ENCODE measurements at places on chromosomes 3 and 15.

DNA sequence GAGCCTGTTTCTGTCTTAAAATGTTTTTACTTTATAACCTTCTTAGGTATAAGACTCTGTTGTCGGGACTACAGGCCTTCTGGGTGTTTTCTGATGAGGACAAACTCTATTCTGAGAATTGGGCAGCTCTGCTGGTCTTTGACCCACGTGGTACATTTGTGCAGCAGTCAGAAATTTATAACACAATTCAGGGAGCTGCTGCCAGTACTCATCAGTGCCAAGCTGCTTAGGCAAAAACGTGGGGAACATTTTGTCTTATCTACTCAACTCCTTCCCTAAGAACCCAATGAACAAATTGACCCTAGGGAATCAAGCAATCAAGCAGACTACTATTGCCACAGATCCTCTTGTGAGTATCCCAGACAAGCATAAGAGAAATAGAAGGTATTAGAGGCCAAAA lies 180.7 kb upstream of the PDZRN3 start:
- DNase-seq = no peak

- DNase-seq = no peak
Observed at GRCh38 chr3:131630807-131631206, 128.0 kb upstream of the MRPL3 start.

DNA sequence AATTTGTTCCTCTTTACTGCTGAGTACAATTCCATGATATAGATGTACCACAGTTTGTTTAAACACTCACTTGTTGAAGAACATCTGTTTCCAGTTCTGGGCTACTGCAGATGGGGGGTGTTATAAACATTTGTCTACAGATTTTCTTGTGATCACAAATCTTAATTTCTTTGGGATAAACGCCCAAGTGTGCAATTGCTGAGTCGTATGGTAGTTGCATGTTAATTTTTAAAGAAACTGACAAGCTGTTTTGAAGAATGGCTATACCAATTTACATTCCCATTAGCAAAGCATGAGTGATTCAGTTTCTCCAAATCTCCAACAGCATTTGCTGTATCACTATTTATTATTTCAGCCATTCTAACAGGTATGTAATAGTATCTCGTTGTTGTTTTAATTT lies 242.0 kb upstream of the MRPL3 start:
- DNase-seq = no peak

GRCh38 chr3:106103383-106103782 lies 234.6 kb upstream of the CBLB start:
- no peak for DNase-seq

GRCh38 chr3:174310475-174310983 lies 548.6 kb upstream of the NAALADL2 start:
- no peak for DNase-seq

DNA sequence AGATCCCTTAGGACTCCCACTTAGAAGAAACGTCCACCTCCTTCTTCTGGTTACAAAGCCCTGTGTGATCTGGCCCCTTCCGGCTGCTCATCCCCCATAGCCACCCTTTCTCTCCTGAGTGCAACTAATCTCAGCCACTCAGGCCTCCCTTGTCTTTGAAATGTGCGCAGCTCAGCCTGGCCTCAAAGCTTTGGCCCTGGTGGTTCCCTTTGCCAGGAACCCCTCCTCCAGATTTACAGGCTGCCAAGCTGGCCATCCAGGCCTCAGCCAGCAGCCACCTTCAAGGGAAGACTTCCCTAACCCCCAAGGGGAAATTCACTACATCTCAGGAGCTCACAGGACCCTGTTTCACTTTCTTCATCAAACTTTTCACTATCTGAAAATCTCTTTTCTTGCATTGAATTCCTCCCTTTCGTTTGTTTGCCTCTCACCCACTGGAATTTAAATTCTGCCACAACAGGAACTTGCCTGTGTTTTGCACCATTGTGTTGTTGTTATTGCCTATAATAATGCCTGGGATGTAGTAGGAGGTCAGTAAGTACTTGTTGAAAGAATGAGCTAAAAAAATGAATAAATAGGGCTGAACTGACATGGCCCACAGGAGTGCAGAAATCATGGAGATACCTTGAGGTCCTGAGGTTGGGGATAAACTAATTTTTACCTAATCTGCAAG lies 109.5 kb upstream of the PFN2 start:
- DNase-seq = no peak

DNA sequence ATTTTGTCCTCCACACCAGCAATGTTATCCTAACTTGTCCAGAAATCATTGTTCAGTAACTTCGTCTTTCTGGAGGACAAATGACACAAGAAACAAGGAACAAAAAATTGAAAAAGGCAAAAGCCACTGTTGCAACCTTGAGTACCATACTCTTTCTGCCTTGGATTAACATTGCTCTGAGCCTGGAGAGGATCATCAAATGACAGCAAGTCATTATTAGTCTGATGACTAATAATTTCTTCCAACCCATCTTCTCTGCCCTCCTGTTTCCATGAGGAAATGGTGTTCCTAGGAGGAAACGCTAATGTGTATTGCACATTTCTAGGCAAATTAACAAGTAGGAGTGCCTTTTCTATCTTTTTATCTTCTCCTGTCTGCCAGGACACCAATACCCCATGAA lies 153.9 kb downstream of the PCCB start:
- DNase-seq = no peak

DNA sequence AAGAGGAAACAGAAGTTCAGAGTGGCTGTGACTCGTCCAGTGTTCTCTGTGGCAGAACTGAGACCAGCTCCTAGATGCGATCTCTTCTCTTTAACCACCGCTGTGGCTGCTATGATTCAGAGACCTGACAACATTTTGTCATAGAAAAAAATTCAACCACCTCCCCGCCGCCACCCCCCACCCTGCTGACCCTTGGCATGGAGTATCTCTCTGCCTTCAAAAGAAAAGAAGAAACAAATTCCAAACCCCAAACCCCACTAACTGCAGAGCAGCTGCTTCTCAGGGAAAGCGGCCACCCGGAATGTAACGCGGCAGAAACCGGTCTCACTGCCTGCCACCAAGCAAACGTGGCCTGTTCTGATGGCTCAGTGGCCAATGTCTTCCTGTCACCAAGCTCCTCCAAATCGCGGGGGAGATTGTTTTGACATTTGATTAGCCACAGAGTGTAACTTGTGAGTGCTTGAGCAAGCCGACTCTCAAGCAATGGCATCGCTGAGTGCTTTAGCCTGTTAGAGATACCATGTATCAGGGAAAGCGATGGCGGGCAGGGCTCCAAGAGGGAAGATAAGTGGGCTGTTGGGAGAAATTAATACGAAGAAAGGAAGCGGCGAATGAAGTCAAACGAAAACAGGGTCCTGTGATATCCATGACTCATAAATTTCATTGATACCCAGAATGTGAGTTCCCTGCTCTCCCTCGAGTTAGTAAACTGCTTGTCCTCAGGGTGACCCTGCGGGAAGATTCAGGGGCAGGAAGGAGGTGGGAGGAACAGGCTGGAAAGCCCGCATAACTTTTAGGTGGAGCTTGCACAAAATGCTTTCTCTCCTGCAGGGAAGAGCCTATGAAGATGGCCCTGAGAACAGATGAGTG lies 44.8 kb upstream of the TLE3 start:
- DNase-seq = peak; percentile 57

GRCh38 chr3:167406876-167407492 lies 26.9 kb upstream of the ZBBX start:
- DNase-seq = peak; percentile 45

DNA sequence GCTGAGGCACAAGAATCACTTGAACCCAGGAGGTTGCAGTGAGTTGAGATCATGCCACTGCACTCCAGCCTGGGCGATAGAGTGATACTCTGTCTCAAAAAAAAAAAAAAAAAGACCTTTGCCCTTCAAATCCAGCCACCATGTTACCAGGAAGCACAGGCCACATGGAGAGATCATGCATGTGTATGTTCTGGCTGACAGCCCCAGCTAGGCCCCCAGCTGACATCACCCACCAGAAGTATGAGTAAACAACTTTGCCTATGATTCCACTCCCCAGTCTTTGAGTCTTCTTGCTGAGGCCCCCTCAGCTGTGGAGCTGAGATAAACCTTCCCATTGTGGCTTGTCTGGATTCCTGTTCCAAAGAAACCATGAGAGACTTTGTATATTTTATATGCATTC lies 3.3 kb upstream of the ARIH2 start:
- DNase-seq = no peak

GRCh38 chr3:7788881-7789280 lies 712.7 kb upstream of the LMCD1 start:
- no peak for DNase-seq

DNA sequence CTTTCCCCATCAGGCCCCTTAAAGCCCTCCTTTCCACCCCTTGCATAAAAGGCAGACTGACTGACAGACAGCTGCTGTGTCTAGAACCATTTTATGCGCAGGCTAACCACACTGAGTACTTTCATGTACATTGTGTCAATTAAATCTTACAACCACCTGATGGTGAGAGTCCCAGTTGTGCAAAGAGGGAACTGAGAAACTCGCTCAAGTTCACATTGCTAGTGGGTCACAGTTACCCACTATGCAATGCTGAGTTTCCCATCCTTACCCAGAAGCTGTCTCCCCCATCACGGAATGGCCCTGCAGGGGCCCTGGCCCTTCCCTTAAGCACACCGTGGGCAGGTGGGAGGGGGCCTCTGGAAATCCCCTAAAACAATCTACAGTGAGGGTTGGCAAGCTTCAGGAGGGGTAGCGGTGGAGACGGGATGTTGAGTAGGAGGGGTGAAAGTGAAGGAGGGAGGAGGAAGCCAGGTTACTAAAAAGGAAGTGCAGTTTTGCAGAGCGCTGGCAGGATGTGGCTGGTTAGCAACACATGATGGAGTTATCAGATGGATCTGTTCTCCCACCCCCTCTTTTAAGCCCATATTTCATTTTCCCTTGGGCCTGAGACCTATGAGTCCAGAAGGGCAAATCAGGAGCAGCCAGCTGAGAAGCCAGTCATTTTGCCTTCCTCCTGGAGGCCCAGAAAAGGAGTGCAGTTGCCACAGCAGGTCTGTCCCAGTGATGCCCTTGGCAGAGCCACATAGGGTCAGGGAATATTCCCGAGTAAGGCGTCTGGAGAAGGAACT lies 30.0 kb downstream of the STARD5 start:
- no peak for DNase-seq

DNA sequence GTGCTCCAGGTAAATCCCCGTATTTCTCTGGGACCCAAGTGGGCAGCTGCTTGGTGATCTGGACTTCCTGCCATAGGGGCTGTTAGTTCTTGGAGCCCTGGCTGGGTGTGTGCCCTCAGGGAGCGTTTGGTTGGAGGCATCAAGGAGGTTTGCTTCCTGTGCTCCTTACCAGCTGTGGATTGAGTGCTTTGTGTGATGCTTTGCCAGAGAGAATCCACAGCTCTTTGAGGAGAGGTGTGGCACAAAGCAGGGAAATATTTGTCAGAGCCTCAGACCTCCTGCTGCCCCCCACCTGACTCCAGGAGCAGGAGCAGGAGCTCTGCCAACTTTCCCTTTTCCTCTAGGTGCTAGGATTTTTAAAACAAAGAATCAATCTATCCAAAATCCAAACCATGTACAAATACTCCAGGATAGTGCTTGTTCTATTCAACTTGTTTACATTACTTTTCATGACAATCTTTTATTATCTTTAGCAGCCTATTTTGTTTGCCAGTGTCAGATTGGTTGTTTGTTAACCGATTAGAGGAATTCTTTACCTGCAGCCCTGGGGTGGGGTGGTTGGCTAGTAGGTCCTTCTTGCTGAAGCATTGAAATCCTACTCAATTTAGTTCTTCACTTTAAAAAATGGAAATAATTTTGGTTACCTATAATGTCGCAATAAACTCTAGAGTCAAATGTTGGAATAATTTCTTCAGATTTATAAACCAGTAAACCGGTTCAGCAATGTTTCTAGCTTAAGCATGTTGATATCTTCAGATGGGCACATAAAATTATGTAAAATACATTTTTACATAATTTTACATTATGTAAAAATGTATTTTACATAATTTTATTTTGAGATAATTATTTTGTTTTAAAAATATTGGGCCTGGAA lies 2.5 kb downstream of the CTDSPL start:
- peak; percentile 49 for DNase-seq

DNA sequence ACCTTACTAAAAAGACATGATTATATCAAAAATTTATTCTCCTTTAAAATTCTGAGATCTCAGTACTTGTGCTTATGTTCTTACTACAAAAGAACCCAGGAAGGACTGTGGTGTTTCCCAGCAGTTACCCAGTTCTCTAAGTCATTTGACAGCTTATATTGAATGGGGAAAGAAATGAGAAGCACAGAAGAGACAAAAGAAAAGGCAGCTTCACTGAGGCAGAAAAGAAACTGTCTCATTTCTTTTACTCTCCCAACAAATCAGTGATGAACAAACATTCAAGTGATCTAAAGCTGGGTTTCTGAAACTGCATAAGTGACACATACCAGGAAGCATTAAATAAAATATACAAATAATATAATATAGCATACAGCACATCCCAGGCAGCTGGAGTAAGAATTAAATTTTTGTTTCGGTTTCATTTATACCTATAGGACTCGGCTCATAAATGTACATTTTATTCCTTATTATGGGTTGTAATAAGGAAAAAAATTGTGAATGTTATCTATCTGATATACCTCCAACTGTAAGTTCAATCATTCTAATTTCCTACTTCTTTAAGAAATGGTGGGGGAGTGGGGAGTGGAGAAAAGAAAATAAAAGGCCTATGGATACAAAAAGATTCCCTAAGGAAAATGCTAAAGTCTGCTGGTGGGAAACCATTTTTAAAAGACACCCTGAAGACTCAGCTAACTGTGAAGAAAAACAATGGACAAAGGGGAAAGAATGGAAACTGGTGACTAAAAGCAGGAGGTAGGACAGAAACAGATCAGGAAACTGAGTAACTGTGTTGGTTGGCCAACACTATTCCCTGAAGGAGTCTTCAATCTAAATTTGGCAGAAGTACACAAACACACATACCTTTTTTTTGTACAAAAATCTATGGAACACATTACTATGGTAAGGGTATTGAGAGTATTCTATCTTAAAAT lies 156.8 kb downstream of the TBC1D5 start:
- DNase-seq = no peak

DNA sequence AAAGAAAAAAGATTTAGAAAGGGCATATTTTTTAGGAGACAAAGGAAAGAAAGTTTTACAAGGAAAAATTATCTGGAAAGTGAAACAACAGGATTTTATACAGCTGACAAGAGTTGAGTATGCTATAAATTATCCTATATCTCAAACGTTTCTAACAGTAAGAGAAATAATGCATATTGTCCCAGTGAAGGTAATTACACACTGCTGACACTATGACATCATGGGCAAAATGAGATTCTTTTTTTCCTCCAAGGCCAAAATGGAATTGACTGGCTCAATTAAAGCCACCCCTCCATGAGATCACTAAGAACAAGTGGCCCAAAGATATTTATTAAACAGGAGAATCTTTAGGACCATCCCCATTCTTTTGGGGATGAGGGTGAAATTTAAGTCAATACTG lies 72.0 kb upstream of the CDIN1 start:
- DNase-seq = no peak

DNA sequence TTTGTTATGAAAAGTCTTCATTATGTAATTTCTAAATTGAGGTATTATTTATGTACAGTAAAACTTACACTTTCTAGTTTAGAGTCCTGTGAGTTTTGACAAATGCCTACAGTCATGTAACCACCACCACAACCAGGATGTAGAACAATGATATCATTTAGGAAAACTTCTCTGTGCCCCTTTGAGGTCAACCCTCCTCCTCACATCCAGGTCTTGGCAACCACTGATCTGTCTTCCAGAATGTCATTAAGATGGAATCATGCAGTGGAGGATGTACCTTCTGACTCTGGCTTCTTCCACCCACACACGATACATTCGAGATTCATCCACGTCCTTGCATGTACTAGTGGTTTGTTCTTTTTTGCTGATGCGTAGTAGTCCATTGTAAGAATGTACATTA lies 23.2 kb downstream of the MINAR1 start:
- no peak for DNase-seq

Data from PC-9 (cell line).